ENCODE measurements at places on chromosomes 2 and 18.

DNA sequence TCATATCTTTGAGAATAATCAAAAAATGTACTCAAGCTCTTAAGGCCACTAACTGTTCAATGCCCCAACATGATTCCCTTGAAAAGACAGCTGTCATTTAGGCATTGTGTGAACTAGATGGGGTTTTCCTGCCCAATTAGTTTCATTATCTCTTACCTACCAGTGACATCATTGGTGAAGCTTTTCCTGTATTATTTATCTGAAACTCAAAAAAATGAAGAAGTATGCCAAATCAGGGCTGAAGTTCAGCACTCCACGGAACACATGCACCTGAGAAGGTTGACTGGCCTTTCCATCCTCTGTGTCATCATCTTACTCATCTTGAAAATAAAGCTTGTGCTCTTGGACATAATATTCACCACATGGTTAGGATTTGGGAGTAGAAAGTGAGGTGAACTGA is 126.4 kb downstream of the TXNL1 start:
- DNase-seq = no peak

DNA sequence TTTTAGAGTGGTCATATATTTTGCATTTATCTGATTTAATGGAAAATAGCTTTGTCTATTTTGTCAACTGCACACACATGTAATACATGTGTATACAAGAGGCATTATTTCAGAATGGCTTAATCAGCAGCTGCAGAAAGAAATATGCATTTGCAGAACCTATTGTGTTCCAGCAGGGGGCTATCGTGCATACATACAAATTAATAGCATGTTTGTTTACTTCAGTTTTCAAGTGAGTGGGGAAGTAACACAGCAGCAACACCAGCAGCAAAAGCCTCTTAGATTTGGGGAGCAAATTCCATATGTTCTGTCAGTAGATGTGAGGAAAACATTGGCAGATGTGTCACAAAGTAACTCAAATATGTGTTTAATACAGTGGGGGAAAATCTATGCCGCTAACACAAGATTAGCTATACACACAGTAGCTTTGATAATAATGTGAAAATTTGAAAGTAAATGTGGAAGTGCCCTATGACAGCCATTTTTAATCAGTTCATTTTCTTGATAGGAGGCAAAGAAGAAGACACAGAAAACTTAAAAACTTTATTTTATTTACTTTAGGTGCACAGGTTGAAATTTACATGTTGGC is 218.1 kb downstream of the WDR7 start:
- peak; percentile 41 for DNase-seq

GRCh38 chr2:222941510-222942032 is 80.7 kb downstream of the ACSL3 start:
- no peak for DNase-seq

DNA sequence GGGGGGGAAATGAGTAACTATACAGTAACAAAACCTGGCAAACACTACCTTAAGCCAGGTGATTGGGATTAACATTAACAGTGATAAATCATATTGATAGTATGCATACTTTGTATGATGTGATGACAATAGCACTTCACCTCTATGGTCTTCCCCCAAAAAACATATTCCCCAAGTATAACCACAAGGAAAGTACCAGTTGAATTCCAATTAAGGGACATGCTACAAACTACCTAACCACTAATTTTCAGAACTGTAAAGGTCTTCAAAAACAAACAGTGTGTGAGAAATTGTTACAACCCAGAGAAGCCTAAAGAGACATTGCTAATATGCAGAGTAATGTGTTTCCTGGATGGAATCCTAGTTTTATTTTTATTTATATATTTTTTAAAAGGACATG is 152.4 kb downstream of the ZRANB3 start:
- DNase-seq = no peak

GRCh38 chr18:60554967-60555366 is 182.4 kb upstream of the MC4R start:
- no peak for DNase-seq

GRCh38 chr2:166625670-166626069 is 131.6 kb upstream of the SCN7A start:
- DNase-seq = no peak

Data from AG04450 (cell line).